Stimulated activated CD8-positive, alpha-beta memory T cell treated with anti-CD3 and anti-CD28 coated beads, Interleukin-2, amount 100 ng/mL, for 1 hour (primary cell): ENCODE measurements at places on chromosomes 11 and 22.

- no peak for DNase-seq
Measured at GRCh38 chr11:86513746-86514373, 139.2 kb downstream of the CCDC81 start.

DNA sequence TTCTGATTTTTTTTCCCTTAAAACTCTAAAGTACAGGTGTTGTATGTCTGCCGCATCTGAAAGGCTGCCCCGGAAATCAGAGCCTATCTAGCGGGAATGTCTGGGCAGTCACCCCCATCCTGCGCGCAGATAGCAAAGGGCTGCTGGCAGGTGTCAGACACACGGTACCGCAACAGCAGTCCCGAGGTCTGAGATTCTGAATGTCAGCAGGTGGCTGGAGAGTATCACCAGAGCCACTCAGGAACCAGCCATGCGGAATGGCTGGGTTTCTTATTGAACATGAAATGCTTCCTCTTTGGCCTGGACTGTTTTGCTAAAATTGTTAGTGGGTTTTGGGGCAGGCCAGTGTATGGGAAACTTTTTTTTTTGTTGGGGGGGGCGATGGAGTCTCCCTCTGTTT, 53.3 kb downstream of the CERK start:
- DNase-seq, result no peak

DNA sequence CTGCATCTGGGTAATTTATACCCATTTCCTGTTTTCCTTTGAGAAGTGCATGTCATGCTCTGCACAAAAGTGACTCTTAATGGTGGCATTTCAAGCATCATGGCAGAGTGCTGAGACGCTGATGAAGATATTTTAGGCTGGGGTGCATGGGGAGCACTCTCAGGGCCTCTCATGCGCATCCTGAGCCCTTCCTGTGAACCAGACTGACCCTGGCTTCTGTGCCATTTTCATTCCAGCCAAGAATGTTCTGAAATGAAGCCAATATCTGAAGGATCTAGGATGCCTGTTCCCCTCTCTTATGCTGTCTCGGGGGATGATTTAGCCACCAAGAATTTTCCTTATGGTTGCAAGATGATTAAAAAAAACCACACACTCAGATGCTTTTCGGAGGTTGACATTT, 61.5 kb downstream of the MIAT start:
- no peak for DNase-seq

DNA sequence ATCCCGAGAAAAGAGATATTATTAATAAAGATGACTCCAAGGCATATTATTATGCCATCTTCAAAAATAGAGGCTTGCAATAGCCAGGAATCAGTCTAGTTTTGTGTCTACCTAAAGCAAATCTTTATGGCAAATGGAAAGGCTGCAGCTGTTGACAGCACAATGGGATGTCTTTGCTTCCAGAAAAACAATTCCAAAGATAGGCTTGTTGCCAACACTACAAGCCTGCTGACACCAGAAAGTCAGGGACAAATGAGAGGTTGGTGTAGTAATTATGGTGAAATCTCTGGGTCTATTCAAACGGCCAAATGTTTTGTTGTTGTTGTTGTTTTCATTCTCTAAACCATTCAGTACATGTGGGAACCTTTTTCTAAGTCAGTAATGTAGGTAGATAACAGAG, 101.8 kb downstream of the LUZP2 start:
- no peak for DNase-seq

DNA sequence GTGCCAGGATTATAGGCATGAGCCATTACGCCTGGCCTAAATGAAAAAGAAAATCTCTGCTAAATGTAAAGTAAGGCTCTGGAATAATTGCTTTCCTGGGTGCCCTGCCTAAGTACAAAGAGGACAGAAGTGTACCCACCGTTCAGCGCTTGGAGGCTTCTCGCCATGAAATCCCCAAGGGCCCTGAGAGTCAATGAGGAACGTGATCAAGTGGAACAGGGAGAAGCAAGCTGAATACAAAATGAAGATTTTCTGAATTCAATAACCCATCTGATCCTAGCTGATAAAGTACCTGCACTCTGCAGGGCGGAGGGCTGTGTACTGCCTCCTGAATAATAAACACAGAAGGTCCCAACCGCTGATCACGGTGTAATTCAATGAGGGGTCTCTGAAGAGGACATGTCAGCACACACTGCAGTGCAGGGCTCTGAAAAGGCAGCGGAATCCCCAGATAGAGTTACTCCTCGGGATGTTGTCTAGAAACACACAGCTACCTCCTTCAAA, 97.7 kb downstream of the ABTB2 start:
- DNase-seq, result no peak

DNA sequence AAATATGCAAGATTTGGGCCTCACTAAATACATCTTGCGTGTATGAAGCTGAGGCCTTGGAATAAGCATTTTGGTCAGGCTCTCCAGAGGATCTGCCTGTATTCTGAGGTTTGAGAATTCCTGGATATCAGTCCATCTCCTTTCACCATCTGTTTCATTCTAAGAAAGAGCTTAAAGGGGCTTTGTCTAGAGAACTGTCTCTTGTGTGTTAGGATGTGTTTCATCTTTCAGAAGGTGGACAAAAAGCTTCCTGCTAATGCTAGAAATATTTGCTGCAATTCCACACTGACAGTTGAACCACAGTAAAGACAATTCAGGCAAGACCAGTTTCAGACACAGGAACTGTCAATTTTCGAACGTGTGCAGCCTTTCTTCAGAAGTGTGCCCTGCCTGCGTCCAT, 185.4 kb downstream of the DBX1 start:
- DNase-seq, result no peak

DNA sequence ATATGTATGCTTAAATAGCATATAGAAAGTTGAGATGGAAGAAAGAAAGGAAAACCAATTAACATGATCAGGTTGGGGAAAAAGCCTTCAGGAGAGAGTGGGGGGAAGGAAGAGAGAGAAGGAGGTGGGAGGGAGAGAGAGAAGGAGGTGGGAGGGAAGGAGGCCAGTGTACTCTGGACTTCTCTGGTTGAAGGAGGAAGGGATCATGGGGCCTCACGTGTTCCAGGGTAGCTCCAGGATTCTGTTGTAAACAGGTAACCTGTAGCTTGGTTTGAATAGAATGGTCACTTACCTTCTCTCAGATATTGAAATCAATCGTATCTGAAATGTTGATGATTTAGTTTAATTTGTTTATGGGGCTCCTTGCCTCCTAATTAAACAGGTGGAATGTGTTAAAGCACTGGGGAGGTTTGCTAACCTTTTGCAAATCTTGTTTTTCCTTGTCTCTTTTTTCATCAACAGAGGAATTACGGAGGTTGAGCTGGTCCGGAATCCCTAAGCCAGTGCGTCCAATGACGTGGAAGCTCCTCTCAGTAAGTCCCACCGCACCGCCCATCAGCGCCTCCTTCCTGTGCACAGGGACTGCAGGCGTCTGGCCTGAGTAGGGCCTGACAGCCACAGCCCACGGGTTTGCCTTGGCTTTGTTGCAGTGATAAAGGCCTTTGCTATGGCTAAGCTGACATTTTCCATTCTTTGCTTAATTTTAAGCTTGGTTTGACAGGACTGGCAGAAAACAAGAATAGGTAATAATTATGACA, 115.9 kb downstream of the TBC1D22A start:
- DNase-seq, result no peak

DNA sequence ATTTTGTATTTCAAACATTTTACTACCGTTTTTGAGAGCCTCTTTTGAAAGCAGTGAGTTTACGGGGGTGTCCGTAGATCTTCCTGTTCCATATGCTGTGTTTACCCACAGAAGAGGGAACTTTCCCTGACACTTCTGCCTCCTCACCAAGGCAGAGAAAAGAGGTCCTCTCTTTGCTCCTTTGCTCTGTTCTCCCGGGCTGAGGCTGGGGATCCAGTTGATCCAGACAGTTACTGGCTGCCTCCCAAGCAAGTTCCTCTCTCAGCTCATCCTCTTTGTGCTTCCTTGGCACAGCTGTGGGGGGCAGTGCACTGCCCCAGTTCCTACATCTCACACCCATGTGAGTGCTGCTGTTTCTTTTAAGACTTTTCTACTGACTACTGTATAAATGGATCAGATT, 813.7 kb downstream of the NTM start:
- no peak for DNase-seq

DNA sequence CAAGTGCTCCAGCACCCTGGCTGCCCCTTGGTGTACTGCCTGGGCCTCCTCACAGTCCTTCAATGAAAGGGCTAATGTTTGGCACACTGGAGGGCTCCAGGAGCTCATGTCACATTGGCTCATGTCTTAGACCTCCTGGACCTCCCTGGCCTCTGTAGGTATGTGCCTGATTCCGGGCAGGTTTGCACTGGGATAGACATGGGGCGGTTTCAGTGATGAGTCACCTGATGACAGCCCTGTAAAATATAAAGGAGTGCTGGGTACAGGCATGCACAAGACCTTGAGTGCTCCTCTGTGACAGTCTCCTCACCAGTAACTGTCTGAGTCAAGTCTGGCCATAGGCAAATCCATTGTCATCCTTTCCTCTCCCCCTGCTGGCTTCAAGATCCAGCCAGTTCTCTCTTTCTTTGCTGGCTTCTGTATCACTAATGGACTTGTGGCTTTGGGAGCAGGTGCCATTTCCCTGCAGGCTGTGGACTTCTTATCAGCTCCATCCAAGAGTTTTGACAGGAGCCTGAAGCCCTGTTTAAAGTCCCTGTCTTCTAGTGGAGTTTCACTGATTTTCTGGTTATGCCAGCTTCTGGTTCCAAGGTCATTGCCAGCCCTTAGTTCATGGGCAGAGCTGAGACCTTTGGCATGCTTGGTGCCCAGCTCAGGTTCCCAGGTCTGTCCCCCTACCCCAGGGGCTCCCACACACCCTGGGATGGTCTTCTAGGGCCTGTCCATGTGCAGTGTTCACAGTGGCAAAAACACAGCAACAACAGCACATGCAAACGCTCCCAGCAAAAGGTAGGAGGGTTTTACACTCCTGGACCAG, 22.7 kb upstream of the P2RY2 start:
- no peak for DNase-seq

DNA sequence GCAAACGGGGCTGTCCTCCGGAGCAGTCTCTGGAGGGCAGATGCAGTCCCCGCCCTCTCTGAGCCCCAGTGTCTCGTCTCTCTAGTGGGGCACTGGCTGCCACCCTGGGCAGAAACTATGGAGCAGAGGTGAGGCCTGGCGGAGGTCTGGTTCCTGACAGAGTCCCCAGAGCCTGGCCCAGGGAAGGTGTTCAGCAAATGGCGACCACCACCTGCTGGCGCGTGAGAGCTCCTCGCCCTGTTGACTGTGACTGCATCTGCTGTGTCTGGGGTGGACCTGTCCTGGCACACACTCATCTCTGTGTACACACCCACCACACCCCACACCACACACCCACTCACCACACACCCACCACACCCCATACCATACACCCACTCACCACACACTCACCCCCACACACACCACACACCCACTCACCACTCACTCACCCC, 18.3 kb upstream of the TTLL12 start:
- no peak for DNase-seq

DNA sequence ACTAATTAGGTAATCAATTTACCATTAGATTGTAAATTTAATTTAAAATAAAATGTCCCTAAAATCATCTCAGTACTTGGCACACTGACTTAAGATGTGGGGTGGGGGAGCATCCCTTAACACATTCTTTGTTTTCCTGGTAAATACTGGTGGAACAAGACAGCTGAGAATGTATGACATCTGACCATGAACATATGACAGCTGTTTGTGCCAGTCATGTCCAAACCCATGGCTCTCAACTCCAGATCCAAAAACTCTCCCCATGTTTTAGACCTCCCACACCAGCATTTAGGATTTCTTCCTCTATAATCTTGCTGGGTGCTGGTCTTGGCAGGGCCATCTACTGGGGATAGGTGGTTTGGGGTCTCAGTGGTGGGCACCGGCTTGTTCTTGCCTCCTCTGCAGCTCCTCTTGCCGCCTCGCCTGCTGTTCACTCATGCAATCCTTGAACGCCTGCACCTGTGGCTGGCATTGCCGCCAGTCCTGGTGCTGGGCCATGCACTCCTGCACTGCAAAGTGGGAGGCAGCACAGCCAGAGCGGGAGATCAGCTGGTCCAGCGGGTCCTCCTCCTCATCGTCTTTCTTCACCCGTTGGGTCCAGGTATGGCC, 3.8 kb downstream of the COA4 start:
- no peak for DNase-seq

DNA sequence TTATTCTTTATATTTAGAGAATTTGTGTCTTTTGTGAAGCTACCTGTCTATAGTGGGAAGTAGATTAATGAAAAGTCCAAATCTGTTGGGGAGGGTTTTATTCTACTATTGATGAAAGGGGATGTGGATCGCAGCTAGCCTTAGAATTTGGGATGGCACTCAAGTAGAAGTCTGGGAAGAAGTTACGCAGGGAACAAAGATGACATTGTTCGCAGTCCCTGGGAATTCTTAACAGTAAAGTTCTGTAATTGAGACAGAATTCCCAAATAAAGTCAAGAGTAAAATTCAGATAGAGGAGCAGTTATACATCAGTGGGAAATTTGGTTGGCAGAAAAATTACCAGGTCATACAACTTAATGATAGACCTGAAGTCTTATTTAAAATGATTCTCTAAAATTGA, 64.1 kb downstream of the ATM start:
- no peak for DNase-seq

DNA sequence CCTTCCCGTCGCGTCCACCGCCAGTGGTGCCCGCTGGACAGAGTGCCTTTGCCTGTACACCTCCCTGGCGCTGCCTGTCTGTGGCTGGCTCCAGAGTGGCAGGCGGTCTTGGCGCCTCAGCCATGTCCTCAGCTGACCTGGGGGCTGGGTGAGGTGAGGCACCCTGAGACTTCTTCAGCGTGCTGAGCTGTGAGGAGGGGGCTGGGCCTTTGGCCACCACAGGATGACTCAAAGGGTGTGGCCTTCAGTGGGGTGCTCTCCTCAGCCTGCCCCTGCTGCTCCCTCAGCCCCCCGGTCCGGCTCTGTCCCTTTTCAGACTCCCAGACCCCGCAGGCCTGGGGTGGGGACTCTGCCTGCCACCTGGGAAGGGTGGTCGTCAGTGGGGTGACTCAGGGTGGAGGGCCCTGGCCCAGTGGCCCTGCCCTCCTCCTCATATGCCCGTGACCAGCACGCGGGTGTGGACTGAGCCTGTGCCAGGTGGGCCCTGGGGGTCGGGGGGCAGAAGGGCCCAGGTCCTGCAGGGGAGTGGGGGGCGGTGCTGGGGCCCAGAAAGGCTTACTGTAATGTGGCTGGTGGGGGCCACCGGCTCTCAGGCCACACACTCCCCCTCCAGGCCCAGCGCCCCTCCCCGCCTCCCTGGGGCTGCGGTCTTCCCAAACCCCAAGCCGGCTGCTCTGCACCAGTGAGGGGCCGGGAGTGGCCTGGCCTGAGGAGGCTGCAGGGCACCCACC, 15.9 kb downstream of the CRELD2 start:
- DNase-seq, result no peak

- no peak for DNase-seq
Measured at GRCh38 chr11:1522081-1522424, 35.5 kb upstream of the MOB2 start.

GRCh38 chr11:29448246-29448877, 568.5 kb downstream of the KCNA4 start:
- DNase-seq, result no peak
